ENCODE measurements at places on chromosomes 1 and 21.

- DNase-seq: no peak
Observed at GRCh38 chr1:151939141-151939540, 29.8 kb upstream of the THEM4 start.

- no peak for DNase-seq
Observed at GRCh38 chr1:45038661-45039364, 26.8 kb downstream of the UROD start.

GRCh38 chr1:227245613-227246320 lies 72.5 kb downstream of the CDC42BPA start:
- peak; percentile 39 for DNase-seq

GRCh38 chr1:176159993-176160392 lies 47.1 kb downstream of the COP1 start:
- no peak for DNase-seq

Data from myocyte (in vitro differentiated cells).